Mammary epithelial cell (primary cell): ENCODE measurements at places on chromosomes 11 and 22.

DNA sequence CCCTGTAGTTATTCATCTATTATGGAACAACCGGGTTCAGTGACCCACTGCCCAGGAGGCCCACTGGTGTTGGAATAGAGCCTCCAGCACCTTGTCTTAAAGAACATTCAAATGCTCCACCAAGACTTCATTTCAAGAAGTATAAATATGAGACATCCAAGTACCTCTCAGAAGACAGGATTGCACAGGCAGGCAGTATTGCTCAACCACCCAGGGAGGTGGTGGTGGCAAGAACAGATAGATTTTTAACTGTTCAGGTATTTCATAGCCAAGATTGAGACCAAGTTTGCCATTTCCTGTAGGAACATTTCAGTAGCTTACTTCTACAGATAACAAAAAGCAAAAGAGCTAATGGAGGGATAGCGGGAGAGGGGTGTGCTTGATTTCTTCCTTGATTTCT lies 78.7 kb downstream of the COMMD9 start:
- DNase-seq, result peak; percentile 73

DNA sequence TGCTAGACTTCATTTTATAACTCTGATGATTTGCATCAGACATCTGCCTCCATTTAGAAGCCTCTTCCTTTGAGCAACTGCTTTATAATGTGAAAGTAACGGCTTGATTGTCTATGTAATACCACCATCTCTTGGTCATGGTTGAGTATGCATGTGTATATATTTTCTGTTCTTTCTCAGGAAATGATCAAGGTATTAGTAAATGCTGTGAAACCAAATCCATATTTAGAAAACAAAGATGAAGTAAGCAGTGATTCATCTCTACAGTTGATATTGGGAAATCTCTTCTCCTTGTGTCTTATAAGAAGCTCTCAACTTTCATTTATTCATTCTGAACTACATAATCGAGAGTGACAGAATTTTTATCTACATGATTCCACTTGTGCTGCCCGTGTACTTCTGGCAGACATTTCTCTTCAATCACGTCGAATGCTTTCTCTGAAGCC lies 104.6 kb upstream of the ANO3 start:
- peak; percentile 89 for DNase-seq

DNA sequence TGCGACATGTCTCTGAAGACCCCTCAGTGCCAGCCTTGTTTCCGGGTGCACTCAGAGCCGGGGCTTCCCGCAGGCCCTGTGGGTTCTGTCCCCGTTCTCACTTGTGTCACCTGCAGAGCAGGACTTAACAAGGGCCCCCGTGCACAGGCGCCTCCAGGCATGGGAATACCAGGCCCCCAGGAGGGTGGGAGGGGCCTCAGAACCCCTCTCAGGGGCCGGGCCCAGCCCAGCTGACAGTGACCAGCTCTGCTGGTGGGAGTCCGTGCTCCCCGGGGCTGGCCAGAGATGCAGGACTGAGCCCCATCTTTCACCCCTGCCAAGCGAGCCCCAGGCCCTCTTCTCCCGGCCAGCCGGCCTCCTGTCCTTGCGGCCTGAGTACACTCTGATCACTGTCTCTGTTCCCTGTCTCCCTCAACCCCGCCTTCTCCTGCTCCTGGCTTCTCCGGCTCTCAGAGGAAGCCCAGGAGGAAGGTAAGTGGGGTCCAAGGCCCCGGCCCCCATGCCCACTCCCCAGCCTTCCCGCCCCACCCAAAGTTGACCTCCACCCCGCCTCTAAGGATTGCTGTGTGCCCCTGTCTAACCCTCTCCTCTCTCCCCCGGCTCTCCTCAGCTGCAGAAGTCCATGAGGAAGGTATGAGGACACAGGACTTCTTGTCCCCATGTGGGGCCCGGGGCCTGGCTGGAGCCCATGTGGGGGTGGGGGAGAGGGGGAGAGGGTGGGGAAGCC lies 5.3 kb downstream of the TNNT3 start:
- no peak for DNase-seq

DNA sequence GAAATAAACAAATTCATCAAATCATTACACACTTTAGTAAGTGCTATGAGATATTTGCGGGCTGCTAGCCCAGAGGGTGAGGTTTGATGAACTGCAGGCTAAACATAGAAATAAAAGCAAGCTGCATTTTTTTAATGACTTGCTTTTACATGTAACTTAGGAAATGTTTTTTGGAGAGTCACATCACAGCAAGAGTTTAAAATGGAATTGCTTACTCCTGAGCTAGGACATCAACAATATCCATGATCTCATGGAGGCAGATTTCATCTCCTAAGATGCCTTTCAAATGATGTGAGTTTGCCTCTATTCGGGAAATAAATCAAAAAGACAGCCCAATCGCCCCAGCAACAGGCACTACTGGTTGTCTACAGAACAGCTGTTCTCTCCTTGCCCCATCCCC lies 73.4 kb upstream of the CD44 start:
- DNase-seq, result no peak

GRCh38 chr11:132464939-132465338 lies 1067.4 kb downstream of the OPCML start:
- no peak for DNase-seq
